Lower leg skin (tissue), 4 donors: ENCODE measurements at places on chromosomes 16 and 17. TPM values are rescaled to one million over a fixed set of nuclear protein-coding genes. Genes with fewer than 3 reads are reported as not detected.

COPZ2 gene
- total RNA-seq, result 13.6 TPM

GLYR1 gene
- 52.6 TPM for total RNA-seq

KPNB1 gene
- 114 TPM for total RNA-seq

TMEM238L gene
- 4.9 TPM for total RNA-seq

TLCD3B gene
- total RNA-seq, result not detected

ZP2 gene
- total RNA-seq, result not detected

TMEM204 gene
- 26.0 TPM for total RNA-seq

GLP2R gene
- not detected for total RNA-seq

TNFRSF17 gene
- not detected for total RNA-seq
